ENCODE measurements at places on chromosomes 11 and 22. TPM values are rescaled to one million over a fixed set of nuclear protein-coding genes. Genes with fewer than 3 reads are reported as not detected.
A peak's percentile ranks its signal among the peaks of the same experiment; 100 is the strongest.

GRCh38 chr11:7488681-7489080 is 3.4 kb downstream of the OLFML1 start:
- no peak for DNase-seq

- no peak for DNase-seq
Observed at GRCh38 chr11:68044898-68045351, 6.1 kb downstream of the TCIRG1 start.

The OR51M1 gene
- total RNA-seq, result not detected

The GGTLC2 gene
- not detected for total RNA-seq

The PDE2A gene
- total RNA-seq, result 0.25 TPM

The CADM1 gene
- 0.38 TPM for total RNA-seq

DNA sequence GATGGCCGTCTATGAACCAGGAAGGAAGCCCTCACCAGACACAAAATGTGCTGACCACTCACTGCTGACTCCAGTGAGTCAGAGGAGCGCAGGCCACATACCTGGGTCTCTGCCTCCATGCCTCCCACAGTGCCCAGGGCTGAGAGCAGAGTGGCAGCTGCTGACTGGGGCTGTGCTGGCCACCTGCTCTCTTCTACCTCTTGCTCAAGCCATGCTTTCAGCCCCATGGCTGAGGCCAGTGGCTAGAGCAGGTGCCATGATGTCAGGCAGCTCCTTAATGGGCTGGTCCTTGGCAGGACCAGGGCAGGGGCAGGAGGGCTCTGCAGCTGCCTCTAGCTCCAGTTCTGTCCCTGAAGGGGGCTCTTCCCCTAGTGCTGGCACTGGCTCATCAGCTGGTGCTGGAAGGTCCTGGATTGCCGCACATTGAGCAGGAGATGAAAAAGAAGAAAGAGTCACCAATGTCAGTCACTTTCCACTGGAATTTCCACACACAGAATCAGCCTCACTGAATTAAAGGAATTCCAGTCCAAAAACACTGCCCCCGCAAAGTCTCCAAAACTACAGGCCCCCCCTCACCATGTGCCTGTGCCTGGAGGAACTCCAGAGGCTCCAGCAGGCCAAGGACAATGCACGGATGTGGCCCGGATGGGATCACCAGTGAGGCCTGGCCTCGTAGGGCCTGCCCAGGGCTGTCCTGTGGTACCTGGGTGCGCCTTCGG is 86.4 kb downstream of the GGTLC2 start:
- no peak for DNase-seq

The P2RX3 gene
- total RNA-seq, result not detected

- no peak for DNase-seq
Observed at GRCh38 chr11:23041001-23041503, 180.8 kb upstream of the CCDC179 start.

GRCh38 chr11:78715639-78716311 is 141.1 kb upstream of the NARS2 start:
- peak; percentile 50 for DNase-seq

DNA sequence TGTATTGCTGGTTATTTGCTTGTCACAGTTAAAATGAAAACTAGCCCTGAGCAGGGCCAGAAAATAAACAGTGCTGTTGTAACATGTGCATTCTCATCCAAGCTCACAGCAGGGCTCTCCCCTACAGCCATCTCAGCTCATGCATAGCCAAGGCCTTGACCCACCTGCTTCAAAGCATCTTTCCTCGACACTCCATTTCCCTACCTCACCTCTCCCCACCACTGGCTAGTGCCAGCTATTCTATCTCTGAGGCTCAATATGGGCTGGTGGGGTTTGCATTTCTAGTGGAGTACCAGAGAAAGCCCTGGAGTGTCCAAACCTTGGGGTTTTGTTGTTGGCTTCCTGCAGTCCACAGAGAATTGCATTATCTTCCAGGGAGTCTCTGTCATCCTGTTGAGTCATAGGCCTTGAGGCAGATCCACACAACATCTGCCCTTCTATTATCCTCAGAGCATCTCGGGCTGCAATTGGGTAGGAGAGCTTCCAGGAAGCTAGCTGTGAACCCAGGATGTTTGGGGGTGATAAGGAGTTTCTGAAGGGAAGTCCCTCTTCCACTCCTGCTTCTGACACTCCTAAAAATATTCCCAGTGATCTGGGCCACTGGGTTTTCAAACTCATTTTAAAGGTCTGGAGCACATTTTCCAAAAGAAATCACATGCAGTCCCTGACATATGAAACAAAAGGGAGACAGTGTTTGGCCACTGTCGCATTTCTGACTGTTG is 36.1 kb upstream of the AMOTL1 start:
- DNase-seq, result peak; percentile 95

GRCh38 chr11:108838792-108839105 is 173.9 kb downstream of the DDX10 start:
- no peak for DNase-seq

- DNase-seq, result no peak
Observed at GRCh38 chr11:62061356-62062222, 62.2 kb upstream of the INCENP start.

DNA sequence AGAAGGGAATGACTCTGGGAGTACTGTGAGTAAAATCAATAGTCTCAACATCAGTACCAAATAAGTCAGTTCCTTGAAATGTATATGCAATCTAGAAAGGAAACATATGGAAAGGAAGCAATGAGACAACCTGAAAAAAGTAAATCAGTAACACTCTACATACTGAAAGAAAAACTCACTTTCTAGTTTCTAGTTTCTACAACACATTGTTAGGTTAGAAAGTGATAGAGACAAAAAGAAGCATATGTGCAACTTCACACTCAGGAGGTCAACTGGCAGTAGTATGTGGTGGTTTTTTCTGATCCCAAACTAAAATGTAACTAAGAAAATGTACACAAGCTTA is 156.5 kb upstream of the SOX6 start:
- DNase-seq, result no peak

DNA sequence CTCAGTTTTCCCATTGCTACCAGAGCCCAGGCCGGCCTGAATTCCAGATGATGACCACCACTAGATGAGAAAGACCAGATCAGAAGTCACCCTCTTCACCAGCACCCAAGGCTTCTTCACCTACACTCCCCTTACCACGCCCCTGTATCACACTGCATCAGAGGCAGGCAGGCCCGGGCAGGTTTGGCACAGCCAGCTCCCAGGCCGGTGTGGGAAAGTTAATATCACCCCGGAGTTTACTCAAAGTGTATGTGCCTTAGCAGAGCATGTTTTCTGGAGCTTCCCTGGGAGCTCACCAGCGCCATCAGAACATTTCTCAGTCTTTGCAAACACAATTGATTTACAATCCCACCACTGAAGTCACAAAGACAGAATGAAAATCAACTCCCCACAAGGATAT is 47.5 kb upstream of the POU2AF1 start:
- DNase-seq, result no peak

The OTOG gene
- total RNA-seq, result not detected

GRCh38 chr22:17830043-17830961 is 56.0 kb upstream of the BID start:
- peak; percentile 88 for DNase-seq

- DNase-seq, result peak; percentile 12
Observed at GRCh38 chr11:36622431-36623136, 24.5 kb upstream of the RAG2 start.

The OTUB1 gene
- 48.3 TPM for total RNA-seq

- no peak for DNase-seq
Observed at GRCh38 chr11:112121981-112122615, 35.4 kb downstream of the SDHD start.

- DNase-seq, result peak; percentile 46
Observed at GRCh38 chr11:35398881-35399280, 20.5 kb downstream of the SLC1A2 start.

The KRTAP5-1 gene
- not detected for total RNA-seq

DNA sequence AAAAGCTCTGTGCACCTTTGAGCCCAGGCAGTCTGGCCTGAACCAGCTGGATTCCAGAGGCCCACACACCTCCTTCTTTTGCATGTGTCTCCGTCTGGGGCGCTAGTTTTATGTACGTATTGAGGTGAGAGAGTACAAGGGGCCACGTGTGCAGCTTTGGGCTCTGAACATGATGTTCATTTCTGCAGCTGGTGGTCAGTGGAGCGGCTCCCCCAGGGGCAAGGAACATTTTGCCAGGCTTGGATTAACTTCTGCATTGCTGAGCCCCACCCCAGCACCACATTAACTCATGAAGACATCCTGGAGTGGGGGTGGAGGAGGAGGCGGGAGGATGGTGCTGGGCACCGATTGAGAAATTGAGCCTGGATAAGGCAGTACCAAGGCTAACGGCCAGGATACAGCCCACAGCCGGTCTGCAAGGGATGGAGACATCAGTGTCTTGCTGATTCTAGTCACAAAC is 13.8 kb downstream of the USP2 start:
- no peak for DNase-seq

The LRRC32 gene
- total RNA-seq, result 4.2 TPM

DNA sequence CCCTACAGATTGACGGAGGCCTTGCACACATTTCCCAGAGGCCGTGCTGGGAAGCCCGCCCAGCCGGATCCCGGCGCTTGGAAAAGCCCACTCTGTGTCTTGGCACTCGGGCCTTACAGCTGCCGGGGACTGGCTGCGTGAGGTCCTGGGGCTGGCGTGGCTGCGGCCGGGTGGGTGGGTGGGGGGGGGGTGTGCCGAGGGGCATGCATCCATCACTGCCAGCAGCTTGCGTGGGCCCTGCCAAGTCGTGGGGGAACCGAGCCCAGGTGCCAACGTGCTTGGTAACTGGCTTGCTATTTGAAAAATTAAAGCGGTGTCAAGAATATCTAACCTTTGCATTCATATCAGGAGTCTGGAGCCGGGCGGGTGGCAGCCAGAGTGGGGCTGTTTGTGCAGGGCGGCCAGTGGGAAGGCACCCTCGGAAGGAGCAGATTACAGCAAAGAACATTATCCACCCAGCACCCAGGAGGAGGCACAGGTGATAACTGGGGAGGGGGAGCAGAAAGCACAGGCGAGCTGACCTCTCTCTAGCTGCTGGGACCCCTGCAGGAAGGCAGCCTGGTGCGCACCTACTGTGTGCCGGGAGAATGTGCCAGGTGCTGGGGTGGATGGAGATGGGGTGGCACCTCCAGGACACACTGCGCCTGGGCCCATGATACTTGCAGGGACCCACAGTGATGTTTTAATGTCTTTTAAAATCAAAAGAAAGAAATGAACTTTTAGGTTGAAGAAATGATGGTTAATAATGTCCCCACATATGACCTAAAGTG is 28.5 kb upstream of the SMIM38 start:
- no peak for DNase-seq

DNA sequence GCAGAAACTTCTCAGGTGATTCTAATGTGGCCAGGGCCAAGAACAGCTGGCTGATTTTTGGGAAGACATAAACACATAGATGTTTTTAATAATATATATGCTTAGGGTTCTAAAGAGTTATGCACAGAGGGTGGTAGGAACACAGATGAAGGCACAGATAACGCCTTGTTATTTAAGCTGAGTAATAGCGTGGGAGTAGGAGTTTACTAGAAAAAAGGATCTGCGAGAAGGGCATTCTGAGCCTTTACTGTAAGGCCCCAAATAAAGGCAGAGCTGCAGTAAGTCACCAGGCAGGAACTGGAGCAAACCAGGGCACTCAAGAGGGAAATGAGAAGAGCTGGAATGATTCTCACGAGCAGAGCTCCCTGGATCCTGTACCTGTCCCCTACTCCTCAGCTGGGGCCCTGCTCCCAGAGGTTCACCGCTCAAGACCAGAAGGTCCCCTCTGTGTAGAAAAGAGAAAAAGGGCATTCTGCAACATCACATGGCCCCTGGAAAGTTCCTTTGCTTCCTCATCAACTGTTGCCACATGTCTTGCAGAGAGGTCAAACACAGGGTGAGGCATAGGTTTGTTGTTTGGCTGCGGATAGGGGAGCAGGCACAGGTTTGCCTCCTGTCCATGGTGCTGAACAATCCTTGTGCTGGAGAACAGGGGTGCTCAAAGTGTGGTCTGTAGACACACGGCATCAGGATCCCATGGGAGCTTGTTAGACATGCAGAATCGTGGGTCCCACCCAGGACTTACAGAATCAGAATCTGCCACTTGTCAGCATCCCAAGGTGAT is 125.7 kb downstream of the TENM4 start:
- peak; percentile 14 for DNase-seq

DNA sequence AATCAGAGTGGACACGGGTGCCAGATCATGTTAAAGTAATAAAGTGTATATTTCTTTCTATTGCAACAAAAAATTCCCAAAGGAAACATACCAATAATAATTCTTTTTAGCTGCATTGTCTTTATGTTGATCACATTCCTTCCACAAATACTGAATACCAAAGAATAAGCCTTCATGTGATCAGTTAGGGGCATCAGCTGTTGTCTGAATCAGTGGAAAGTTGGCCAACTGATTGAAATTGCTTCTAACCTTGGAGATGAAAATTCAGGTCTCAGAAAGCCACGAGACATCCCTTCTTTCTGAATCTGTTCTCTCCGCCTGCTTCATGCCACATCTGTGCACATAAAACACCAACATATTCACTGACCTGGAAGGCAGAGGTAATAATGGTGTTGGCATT is 785.2 kb downstream of the KCNA4 start:
- DNase-seq, result no peak

DNA sequence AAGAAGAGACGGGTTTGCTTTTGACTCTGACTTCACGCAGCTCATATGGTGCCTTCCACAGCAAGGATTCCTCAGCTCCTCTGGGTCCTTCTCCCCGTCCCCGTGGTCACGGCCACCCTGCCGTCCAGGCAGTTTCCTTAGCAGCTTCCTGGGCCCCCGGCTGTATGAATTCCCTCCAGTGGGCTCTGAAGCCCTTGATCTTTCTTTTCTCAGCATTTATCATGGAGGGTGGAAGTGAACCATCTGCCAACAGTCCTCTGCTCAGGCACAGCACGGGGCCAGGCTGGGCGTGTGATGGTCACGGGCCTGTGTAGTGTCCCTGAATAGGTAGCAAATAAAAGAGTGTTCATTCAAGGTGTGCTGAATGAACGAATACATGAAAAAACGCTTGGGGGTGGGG is 782.4 kb downstream of the BRD1 start:
- DNase-seq, result no peak

All from GM23248 (cell line).